CD4-positive, alpha-beta T cell (primary cell): ENCODE measurements at places on chromosomes 3 and 15.

- no peak for DNase-seq
Observed at GRCh38 chr3:106725566-106725965, 651.7 kb upstream of the CCDC54 start.

DNA sequence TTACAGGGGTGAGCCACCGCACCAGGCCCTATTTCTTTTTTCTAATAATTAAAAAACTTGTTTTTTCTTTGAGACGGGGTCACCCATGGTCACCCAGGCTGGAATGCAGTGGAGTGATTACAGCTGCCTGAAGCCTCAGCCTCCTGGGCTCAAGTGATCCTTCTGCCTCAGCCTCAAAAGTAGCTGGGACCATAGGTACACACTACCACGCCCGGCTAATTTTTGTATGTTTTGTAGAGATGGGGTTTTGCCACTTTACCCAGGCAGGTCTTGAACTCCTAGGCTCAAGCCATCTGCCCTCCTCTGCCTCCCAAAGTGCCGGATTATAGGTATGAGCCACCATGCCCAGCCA, 858 bp upstream of the TKT start:
- no peak for DNase-seq

DNA sequence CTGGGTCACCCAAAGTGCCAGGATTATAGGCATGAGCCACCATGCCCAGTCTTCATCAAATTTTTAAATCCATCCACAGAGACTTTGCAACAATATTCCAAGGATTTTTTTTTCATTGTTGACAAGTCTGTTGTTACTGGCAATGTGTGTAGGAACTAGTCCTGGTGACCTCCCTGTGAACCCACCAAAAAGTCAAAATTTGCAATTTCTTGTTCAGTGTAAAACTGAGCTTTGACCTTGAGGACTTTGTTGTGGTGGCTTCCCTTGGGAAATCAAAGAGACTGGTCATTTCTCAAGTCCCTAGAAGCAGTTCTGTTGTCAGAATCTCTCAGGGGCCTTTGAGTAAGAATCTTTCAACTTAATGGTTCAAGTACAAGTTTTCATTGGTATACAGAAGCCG, 36.9 kb upstream of the COL8A1 start:
- no peak for DNase-seq

DNA sequence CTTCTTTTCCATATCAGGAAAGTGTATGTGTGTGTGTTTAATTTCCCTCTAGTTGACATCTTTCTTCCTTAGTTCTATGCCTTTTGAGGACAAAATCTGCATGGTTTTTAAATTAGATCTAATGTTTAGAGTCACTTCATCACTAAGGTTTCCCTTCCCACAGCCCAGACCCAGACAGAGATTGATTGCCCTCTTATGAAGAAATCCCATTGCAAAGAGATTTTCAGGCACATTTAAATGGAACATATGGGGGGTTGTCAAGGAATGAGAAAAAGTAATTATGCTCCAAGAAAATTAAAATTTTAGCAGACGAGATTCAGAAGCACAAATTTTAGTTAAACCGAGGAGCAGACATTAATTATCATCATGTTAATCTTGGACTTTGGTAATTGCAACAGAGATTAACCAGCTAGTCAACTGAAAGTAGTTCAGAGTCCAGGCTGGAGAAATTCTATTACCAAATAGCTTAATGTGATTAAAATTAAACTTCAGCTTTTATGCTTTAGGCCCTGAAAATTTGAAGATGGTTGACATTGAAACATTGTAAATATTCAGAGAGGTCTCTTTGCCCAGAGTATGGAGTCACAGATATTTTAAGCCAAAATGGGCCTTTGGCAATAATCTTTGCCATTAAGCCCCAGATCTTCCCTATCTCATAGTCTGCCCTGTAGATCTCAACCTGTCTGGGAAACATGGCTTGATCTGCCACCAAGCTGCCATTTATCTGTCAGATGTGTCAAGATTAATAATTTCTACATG, 143.4 kb downstream of the TMEM108 start:
- no peak for DNase-seq

GRCh38 chr3:139732729-139733128, 55.0 kb upstream of the NMNAT3 start:
- DNase-seq: no peak

DNA sequence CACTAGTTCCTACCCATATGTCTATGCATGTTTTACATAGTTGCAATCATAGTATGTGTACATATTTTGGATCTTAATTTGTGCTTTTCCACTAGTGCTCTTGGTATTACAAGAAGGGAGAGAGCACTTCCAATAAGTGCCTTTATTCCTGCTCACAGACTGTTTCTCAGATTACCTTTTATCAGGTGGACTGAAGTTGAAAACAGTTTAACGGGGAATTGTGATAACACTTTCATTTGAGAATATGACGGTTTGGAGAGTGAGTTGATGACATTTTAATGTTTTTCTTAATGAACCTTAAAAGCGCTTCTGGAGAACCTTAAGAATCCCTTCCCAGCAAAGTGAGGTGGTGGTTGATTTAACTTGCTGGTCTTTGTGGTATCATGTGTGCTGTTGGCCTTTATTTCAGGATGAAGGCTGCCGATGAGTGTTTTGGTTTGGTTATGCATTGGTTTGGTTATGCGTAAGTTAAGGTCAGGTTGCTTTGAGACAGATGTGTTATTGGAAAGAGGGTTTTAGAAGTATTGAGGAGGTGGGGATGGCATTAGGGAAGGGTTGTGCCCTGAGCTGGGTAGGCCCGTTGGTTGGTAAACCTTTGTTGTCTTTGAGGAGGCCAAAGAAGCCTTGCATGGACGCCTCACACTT, 2.8 kb downstream of the EDEM1 start:
- DNase-seq: no peak

- DNase-seq: no peak
Observed at GRCh38 chr3:175713268-175713667, 854.1 kb downstream of the NAALADL2 start.

- no peak for DNase-seq
Observed at GRCh38 chr3:54866251-54866650, 61.6 kb downstream of the LRTM1 start.

DNA sequence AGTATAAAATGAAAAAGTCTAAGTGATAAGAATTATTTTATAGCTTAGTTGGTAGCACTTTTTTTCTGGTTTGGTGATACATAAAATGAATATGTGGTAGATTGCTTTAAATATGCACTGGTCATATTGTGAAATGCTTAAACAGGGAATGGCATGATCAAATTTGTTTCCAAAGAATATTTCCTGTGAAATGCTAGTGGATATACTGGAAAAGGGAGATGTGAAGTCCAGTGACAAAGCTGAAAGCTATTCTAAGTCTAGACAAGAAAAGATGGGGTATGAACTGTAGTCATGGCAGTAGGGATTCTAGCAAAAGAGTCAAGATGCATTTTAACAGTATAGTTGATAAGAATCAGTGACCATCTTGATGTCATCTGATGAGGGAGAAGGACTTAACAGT, 98.9 kb upstream of the MME start:
- no peak for DNase-seq

DNA sequence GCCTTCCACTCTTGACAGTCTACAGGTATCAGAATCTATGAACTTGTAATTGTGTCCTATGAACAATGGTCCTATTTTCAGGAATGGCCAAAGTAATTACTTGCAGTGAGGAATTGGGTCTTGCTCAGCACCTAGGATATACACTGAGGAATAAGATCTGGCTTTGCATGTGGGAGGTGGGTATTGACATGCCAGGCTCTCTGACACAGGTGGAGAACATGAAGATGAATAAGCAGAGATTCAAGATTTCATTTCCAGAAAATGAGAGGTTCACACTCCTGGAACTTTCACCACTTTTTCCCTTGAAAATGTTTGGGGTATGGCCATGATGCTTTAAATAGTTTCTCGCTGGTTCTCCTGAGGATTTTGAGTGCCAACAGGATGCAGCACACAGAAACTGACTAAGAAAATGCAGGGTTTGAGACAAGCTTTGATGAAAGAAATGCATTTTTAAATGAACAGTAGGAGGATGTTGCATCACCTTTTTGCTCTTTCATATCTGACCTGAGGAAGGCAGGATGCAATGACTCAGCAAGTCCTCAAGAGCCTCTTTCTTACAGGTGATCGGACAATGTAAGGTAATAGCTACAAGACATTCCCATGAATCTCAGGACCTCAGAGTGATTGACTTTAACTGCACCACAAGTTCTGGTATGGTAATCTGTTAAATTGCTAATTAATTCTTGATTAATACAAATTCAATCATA, 3.7 kb downstream of the HRG start:
- no peak for DNase-seq

- no peak for DNase-seq
Observed at GRCh38 chr15:88383354-88383753, 83.8 kb downstream of the MRPL46 start.

DNA sequence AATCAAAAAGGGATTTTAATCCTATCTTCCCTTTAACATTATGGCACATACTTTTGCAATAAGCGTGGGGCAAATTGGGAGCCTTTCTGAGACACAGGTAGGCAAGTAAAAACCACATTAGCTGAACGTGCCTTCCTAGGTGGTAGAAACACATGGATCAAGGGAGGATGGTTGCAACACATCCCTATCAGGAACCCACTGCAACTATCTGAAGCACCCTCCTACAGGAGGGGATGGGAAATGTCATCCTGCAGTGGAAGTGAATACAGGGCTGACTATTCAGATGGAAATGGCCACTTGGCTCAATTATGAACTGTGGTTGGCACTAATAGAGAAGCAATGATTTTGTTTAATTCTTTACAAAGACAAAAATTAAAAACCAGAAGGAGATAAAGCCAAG, 826.3 kb downstream of the FHIT start:
- no peak for DNase-seq

- no peak for DNase-seq
Observed at GRCh38 chr3:125239266-125239665, 26.7 kb upstream of the SLC12A8 start.

DNA sequence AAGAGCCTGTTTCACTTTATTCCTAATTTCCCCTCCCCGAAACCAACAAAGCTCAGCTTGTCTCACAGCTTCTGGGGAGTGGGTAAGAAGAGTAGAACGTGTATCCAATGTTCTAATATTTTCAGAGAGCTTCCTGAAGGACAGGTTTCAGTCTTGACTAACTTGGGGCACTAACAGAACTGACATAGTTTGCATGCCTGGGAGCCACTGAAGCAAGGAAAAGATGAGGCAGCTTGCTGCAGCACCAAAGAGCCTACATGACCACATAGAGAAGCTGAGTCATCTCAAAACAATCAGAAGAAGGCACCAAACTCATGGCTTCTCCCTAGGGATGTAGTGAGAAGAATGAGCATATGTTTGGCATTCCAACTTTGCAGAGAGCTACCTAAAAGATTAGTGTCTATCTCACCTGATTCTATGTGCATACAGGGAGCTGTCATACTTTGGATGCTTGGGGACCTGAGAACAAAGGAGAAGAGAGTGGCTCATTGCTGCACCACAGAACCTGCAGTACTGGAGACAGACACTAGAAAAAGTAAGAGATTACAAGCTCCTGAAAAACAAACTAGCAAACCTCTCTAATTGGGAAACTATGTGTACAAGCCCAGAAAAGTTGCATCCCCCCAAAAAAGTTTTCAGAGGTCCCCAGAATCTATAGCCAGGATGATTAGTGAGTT, 86.9 kb downstream of the DCLK3 start:
- no peak for DNase-seq

GRCh38 chr3:46470831-46471230, 6.1 kb upstream of the LTF start:
- DNase-seq: no peak

- no peak for DNase-seq
Observed at GRCh38 chr3:50388016-50388719, 28.8 kb upstream of the TMEM115 start.

DNA sequence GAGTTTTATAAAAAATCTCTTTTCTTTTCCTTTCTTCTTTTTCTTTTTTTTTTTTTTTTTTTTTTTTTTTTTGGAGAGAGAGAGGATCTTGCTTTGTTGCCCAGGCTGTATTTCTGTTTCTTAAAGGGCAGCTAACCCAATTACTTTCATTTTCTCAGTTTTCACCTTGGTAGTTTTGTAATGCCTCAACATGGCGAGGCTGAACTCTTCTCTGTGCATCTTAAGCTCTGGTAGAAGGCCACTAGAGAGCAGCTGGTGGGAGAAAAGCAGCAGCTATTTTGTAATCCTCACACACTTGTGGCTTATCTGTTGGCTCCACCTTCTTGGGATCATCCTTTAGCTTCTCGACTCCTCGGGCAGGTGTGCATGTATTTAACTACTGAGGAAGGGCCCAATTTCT, 152.2 kb upstream of the MEIS2 start:
- no peak for DNase-seq

DNA sequence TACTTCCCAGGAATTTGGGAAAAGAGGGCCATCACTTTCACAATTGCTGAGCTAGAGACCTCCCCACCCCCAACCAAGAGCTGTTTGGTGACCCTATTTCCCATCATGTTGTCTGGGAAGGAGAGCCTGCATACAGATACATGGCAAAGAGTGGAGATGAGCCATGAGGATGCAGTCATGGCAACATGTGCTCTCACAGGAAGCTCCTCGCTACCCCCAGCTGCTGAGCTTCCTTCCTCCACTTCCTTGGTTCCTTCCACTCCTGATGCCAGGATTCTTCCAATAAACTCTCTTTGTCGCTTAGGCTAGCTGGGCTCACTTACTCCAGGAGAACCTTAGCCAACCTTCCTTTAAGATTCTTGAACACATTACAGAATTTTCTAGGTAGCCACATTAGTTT, 48.3 kb upstream of the MUC13 start:
- no peak for DNase-seq

GRCh38 chr3:102529452-102529851, 94.6 kb downstream of the ZPLD1 start:
- DNase-seq: no peak

GRCh38 chr15:85752491-85752961, 42.2 kb downstream of the KLHL25 start:
- no peak for DNase-seq

GRCh38 chr3:36175113-36175812, 205.0 kb upstream of the STAC start:
- DNase-seq: no peak

DNA sequence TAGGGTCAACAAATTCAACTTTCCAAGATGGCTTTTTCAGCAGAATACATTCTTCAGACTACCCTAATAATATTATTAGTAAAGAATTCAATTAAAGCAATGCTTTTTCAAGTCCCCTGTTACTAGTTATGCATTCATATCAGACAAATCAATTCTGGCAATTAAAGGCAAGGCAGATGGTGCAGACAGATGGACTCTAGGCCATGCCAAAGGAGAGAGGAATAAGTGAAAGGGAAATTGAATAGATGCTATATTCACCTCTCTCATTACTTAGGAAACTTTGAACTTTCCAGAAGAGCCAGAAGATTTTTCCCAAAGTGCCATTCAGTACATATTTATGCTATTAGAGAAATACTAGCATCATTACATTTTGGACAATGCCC, 487.7 kb upstream of the RASGRP1 start:
- no peak for DNase-seq
